Tongue (tissue), 3 donors: ENCODE measurements at places on chromosomes 13 and 19. TPM values are rescaled to one million over a fixed set of nuclear protein-coding genes. Genes with fewer than 3 reads are reported as not detected.

The GNG7 gene
- 3.2 TPM for total RNA-seq

The SEMA6B gene
- total RNA-seq: 15.4 TPM

The SLC6A16 gene
- total RNA-seq: 0.51 TPM

The ZNF773 gene
- 34.7 TPM for total RNA-seq

The OR10H2 gene
- total RNA-seq: not detected

The SACS gene
- total RNA-seq: 276 TPM

The GYS1 gene
- total RNA-seq: 88.6 TPM

The PTGIR gene
- total RNA-seq: 4.5 TPM

The RNF17 gene
- total RNA-seq: not detected

The ASF1B gene
- 6.7 TPM for total RNA-seq

- no peak for DNase-seq
These were observed 309.5 kb downstream of the MTUS2 start for GRCh38 chr13:29129616-29130015.

DNA sequence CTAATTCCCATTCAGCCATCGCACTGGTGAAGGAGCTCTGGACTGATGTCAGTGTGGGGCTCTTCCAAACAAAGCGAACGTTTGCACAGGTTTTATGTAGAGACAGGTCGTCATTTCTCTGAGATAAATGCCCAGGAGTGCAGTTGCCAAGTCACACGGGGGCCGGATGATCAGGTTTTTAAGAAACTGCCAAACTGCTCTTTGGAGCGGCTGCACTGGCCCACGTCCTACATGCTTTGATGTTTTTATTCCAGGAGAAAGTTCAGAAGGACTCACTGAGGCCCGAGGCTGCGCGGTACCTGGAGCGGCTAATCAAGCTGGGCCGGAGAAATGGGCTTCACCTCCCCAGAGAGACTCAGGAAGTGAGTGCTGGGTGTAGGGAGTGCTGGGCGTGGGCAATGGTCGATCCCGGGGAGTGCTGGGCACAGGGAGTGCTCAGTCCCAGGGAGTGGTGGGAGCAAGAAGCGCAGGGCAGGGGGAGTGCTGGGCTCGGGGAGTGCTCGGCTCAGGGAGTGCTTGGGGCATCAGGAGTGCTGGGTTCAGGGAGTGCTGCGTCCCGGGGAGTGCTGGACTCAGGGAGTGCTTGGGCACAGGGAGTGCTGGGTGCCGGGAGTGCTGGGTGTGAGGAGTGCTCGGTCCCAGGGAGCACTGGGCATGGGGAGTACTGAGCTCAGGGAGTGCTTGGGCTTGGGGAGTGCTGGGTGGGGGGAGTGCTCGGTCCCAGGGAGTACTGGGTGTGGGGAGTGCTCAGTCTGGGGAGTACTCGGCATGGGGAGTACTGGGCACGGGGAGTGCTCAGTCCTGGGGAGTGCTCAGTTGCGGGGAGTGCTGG lies 10.7 kb downstream of the THOP1 start:
- DNase-seq: no peak

- no peak for DNase-seq
These were observed 706 bp downstream of the P2RY11 start for GRCh38 chr19:10112037-10112761.

GRCh38 chr13:100560498-100561157 lies 28.0 kb downstream of the GGACT start:
- DNase-seq: no peak

GRCh38 chr13:97116754-97117153 lies 105.4 kb upstream of the MBNL2 start:
- no peak for DNase-seq

- DNase-seq: no peak
These were observed 1.7 kb downstream of the CATSPERG start for GRCh38 chr19:38337360-38337653.

DNA sequence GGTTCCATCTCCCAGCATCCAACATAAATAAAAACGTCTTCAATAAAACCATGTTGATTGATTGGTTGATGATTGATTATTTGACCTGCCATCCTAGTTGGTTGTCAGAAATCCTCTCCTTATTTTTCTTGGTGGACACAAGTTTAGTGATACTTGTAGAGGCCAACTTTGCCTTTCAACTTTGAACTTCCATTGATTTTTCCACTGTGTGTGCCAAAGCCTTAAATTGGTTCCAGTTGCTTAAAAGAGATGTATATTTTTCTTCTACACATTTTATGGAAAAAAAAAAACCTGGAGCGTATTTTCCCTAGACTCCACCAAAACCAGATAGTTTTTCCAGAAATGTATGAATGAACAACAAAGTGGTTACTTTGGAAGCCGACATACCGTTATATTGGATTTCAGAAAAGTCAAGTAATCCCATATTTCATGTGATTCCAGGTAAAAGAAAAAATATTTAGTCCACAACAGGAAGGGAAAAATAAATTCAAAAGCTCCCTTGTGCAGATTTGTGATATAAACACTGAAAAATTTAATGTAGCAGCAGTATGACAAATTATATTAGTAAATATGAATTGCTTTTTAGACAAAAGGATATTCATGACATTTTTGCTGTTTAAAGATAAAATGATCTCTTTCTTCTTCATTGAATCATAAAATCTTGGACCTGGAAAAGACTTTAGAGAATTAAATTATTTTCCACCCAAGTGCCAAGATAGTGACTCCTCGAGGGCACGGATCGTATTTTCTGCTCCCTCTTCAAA lies 85.2 kb downstream of the MBNL2 start:
- peak; percentile 63 for DNase-seq

- DNase-seq: peak; percentile 31
These were observed 977 bp upstream of the IL17D start for GRCh38 chr13:20702530-20702914.

GRCh38 chr13:30319655-30320054 lies 12.3 kb upstream of the KATNAL1 start:
- DNase-seq: peak; percentile 37

DNA sequence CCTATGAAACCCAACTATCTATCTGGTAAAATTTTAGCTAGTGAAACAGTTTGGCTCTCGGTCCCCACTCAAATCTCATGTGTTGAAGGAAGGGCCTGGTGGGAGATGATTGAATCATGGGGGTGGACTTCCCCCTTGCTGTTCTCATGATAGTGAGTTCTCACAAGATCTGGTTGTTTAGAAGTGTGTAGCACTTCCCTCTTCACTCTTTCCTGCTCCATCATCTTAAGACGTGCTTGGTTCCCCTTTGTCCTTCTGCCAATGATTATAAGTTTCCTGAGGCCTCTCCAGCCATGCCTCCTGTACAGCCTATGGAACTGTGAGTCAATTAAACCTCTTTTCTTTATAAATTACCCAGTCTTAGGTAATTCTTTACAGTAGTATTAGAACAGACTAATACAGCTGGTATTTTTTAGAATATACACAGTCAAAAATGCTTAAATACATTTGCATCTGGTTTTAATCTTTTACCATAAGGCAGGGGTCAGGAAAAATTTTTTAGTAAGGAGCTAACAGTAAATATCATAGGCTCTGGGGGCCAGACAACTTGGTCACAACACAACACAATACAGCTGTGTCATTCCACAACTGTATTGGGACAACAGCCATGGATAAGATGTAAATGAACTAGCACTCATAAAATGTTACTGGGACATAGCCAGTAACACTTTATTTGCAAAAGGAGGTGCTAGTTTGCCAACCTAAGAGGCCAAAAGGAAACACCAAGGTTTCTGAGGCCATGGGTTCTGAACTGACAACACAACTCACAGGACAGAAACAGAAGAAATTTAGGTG lies 24.3 kb downstream of the DZIP1 start:
- no peak for DNase-seq

- DNase-seq: no peak
These were observed 155.5 kb downstream of the COL4A1 start for GRCh38 chr13:110151462-110151861.

DNA sequence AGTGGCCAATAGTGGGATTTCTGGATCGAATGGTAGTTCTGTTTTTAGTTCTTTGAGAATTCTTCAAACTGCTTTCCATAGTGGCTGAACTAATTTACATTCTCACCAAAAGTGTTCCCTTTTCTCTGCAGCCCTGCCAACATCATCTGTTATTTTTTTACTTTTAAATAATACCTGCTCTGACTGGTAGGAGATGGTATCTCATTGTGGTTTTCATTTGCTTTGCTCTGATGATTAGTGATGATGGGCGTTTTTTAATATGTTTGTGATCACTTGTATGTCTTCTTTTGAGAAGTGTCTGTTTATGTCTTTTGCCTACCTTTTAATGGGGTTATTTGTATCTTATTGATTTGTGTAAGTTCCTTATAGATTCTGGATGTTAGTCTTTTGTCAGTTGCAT lies 48.0 kb downstream of the RNASEH2B start:
- DNase-seq: no peak

- DNase-seq: no peak
These were observed 123.6 kb upstream of the SOX1 start for GRCh38 chr13:111943229-111943795.

DNA sequence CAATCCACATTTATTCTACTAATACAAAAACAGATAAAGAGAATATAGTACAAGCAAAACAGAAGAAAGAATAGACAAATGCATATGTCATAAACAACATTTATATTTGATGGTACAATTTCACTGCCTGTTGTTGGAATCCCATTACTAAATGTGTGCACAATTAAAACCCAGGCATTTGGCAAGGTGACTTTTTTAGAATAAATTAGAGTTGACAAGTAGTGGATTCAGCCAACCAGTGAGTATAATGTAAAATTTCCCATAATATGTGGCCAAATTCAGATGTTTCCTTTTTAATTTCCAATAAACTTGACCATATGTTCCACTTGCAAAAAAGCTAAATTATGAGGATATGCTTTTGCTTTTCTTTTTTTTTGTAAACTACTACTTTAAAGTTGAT lies 1578.8 kb downstream of the OLFM4 start:
- no peak for DNase-seq

DNA sequence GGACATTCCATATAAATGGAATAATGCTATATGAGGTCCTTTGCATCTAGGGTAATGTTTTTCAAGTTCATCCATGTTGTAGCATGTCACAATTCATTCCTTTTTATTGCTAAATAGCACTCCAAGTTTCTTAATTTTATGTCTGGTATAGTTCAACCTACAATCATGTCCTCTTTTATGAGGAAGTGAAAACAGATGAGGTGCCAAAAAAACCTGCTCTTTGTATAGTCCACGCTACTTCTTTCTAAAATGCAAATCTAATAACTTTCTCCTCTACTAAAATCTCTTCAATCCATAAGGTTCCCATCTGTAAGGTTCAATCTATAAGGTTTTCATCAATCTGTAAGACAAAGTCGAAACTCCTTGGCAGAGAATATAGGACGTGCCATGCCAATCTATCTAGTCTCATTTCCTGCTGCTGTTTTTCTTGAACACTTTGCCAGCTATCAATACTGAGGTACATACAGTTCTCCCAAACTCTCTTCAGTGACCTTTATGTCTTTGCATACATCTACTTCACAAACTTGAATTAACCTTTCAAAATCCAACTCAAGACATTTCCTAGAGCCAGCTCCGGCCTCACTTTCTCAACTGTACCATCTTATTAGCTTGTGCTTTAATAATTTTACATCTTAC lies 33.7 kb downstream of the INTS6 start:
- DNase-seq: no peak

DNA sequence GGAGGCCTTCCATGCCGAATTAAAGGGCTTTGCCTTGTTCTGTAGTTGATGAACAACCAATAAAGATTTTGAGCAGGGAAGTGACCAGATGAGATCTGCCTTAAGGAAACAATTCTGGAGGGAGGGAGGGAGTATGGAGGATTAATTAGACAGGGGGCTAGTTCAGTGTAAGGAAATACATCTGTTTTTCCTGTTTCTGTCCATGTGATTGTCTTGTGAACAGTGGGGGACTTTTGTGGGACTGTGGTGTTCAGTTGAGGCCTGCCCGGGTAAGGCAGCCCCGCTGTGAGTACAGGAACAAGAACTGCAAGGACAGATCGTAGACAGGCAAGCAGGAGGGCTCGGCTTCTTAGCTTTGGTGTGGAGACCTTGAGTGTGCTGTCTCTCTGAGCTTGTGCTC lies 59.0 kb downstream of the DGKH start:
- DNase-seq: no peak

GRCh38 chr19:17669419-17669818 lies 18.7 kb downstream of the UNC13A start:
- no peak for DNase-seq

DNA sequence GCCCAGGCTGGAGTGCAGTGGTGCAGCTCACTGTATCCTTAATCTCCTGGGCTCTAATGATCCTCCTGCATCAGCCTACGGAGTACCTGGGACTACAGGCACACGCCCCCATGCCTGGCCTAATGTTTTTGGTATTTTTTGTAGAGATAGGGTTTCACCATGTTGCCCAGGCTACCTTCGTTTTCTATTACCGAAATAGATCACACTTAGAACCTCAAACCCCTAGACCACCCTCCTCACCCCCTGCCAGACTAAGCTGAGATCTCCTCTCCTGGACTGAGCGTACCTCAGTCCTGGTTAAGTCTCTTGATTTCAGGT lies 391 bp downstream of the KLF1 start:
- DNase-seq: no peak

GRCh38 chr13:69324090-69324886 lies 783.3 kb upstream of the ATXN8OS start:
- DNase-seq: peak; percentile 33

DNA sequence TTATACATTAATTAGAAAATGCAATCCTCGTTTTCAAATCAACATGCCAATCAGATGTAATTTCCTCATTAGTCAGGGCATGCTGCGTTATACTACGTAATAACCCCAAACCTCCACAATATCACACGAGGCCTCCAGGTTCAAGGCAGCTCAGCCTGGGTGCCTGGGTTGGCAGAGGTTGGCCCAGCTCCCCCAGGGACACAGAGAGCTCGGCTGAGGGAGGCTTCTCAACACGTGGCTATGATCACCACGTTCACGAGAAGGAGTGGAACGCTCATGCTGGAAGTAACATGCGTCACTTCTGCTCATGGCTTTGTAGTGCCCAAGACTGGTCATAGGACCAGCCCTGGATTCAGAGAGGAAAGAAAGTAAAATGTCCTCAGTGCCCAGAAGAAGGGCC lies 144.9 kb upstream of the SOX1 start:
- no peak for DNase-seq

DNA sequence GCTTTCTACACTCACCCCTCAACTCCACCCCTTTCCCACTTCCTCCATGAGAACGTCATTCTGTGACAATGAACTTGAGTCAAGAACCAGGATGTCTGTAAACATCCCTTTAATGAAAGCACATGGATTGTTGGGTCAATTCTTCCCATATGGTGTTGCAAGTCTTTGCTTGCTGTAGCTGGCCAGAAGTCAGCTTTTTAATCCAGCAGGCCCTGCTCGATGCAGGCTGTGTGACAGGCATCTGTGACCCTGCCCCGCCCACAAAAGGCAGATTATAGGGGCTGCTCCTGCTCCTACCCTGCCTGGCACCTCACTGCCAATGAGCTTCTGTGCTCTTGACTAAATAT lies 78.0 kb downstream of the STARD13 start:
- peak; percentile 87 for DNase-seq

- DNase-seq: no peak
These were observed 20.4 kb upstream of the IFT88 start for GRCh38 chr13:20546556-20546955.

- DNase-seq: no peak
These were observed 45.4 kb downstream of the WDFY2 start for GRCh38 chr13:51629491-51630287.

DNA sequence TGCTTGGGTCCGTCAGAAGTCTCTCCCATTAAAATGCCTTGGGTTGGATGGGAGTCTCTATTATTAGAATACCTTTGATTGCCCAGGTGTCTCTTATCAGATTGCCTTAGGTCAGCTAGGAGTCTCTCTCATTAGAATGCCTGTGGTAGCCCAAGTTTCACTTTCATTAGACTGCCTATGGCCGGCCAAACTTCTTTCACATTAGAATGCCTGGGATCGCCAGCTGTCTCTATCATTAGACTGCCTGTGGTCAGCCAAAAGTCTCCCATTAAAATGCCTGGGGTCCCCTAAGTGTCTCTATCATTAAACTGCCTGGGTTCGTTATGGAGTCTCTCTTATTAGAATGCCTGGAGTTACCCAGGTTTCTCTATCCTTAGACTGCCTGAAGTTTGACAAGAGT lies 1476.7 kb downstream of the UQCRFS1 start:
- no peak for DNase-seq
